ENCODE measurements at places on chromosomes 7 and 10.

DNA sequence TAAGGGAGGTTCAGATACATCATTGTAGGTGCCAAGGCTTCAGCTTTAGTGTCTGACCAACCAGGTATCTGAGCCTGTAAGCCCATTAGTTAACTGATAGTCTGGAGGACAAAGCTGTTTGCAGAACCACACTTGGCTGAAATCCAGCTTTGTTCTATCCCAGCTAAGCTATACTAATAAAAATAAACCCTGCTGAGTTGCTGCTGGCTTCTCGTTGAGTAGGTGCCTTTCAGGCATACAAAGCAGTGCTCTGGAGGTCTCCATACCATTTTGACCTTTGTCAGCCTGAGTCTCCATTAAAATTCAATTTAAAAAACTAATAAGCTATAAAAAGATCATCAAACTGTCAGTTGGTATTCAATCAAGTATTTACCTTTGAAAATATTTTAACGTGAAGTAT lies 22.0 kb downstream of the CDCA7L start:
- no peak for DNase-seq

GRCh38 chr10:11754620-11755019 lies 12.4 kb downstream of the ECHDC3 start:
- no peak for DNase-seq

GRCh38 chr10:62992145-62992721 lies 140.9 kb upstream of the NRBF2 start:
- no peak for DNase-seq

DNA sequence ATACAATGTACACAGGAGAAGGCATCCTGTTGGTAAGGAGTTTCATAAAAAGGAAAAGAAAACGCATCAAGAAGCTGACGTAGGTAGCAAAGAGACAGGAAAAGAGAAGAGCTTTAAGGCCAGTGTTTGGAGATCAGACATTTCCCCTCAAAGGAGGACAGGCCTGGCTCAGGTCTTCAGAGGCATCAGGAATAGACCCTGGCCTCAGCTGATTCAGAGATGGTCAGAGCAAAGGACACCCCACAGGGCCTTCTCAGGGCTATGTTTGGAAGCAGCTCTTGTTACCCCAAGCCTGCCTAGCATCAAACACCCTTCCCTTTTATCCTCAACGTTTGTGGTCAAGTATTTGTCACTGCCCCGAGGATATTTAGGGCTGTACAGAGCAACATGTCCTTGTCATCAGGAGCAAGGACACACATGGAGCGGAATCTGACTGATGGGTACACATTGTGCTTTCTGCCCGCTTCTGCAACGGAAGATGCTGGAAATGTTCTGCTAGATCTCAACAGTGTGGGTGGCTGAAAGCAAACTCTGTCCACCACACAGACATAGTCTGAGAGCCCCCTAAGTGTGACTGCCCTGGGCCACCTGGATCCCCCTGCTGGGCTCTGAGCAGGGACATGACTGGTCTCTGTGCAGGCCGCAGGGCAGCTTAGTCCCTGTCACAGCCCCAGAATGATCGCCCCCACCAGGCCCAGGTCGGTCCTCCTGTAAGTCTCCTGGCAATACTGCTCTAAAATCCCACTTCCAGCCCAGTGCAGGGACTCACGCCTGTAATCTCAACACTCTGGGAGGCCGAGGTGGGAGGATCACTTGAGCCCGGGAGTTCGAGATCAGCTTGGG lies 1.0 kb upstream of the ZDHHC4 start:
- DNase-seq, result no peak

GRCh38 chr7:112448381-112448780 lies 1.9 kb upstream of the IFRD1 start:
- no peak for DNase-seq

DNA sequence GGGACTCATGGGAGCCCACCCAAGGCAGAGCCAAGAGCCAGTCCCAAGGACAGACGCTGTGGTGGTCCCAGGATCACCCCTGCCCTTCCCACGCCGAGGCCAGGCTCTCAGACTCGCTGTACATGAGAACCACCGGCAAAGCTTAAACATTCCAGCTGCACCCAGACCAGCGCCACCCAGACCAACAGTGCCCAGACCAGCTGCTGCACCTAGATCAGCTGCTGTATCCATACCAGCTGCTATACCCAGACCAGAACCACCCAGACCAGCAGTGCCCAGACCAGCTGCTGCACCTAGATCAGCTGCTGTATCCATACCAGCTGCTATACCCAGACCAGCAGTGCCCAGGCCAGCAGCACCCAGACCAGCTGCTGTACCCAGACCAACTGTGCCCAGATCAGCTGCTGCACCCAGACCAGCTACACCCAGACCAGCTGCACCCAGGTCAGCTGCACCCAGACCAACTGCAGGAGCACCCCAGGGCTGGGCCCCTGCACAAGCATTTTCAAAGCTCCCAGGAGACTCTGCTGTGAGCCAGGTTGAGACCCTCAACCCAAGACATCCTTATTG lies 47.9 kb upstream of the CNPY1 start:
- no peak for DNase-seq

DNA sequence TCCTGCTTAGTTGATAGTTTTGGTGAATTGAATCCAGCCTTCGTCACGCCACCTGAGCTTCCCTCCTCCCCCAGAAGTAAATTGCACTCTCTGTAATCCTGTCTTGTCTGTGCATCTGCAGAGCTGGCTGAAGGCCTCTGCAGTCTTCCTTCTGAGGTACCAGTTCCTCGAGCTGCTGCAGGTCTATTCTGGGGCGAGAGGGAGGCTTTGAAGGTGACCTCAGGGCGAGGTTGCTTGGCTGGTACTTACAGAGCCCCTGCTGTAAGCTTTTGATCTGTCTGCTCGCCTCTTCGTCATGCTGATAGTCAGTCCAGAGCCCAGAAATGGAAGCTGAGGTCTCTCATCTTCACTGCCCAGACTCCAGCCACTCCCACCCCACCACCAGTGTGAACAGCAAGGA lies 513.6 kb upstream of the FOXK1 start:
- DNase-seq, result no peak

- no peak for DNase-seq
Measured at GRCh38 chr10:619710-620109, 69.8 kb downstream of the DIP2C start.

GRCh38 chr7:47638679-47639315 lies 56.9 kb upstream of the TNS3 start:
- no peak for DNase-seq

GRCh38 chr10:69290993-69291392 lies 12.7 kb downstream of the HK1 start:
- DNase-seq, result no peak

GRCh38 chr10:124339119-124340032 lies 79.3 kb downstream of the OAT start:
- DNase-seq, result no peak

Data from CD4-positive, alpha-beta T cell treated with Interleukin-17A for 1 hour (primary cell).